ENCODE measurements at places on chromosomes 2 and 18. TPM values are rescaled to one million over a fixed set of nuclear protein-coding genes. Genes with fewer than 3 reads are reported as not detected.
A peak's percentile ranks its signal among the peaks of the same experiment; 100 is the strongest.

DNA sequence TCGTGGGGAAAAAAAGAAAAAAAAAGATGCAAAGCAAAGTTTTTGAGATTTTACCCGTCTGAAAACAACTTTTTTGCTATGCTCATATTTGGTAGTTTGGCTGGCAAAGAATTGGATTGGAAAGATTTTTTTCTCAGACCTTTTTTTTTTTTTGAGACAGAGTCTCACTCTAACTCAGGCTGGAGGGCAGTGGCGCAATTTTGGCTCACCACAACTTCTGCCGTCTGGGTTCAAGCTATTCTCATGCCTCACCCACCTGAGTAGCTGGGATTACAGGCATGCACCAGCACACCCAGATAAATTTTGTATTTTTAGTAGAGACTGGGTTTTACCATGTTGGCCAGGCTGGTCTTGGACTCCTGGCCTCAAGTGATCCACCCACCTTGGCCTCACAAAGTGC, 56.3 kb upstream of the TANC1 start:
- DNase-seq = no peak

DNA sequence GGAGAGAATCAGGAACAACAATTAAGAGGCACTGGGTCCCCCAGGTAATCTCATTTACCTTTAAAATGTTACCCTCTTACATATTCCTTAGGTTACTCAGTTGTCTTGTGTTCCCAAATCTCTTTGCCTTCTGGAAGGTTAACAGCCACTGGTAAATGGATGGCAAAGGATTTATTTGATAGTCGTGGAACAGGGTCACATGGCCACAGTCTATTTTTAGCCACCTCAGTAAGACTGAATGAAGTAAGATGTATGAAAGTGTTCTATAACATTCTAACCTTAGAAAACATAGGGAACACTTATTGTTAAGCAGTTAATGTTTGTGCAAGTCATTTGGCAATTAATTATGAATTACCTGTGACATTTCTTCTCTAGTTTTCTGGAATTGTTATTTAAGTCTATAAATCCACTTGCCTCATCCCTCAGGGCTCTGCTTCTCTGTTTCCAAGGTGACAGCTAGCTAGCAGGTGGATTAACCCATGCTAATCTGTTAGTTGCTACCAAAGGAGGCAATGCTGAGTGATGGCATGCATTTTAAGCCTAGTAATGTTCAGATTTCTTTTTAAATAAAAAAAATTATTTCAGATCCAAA, 211.0 kb downstream of the PIK3C3 start:
- DNase-seq = no peak

GRCh38 chr2:65791404-65791975, 359.1 kb upstream of the SPRED2 start:
- no peak for DNase-seq

DNA sequence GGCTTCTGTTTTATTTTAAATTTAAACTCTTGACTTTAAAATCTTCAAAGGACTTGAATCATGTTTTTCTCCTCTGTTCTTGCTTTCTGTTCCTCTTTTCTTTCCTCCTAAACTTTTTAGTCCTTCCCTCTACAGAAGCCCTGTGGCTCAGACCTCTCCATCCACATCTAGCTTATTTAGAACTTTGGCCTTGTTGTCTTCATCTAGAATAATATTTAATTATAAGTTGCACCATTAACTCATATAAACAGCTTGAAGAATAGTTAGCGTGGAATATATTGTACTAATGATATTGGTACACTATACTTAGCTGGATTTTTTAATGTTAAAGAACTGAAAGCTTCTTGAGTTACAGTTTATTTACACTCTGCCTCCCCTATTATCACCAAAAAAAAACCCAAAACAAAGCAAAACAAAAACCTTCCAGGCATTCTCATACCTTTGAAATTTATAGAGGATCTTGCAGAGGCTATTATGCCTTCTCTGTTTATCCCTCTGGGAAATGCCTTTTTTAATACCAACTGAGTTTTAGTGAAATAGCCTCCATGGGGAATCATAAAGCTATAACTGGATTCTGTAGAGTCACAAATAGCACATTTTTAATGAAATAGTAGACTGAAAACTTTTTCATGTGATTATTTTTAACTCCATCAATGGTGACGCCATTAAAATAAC, 9.2 kb upstream of the CCDC141 start:
- no peak for DNase-seq

- DNase-seq = no peak
Observed at GRCh38 chr2:206379886-206380285, 63.4 kb upstream of the ADAM23 start.

- DNase-seq = no peak
Observed at GRCh38 chr2:236883819-236884218, 201.9 kb upstream of the COPS8 start.

DNA sequence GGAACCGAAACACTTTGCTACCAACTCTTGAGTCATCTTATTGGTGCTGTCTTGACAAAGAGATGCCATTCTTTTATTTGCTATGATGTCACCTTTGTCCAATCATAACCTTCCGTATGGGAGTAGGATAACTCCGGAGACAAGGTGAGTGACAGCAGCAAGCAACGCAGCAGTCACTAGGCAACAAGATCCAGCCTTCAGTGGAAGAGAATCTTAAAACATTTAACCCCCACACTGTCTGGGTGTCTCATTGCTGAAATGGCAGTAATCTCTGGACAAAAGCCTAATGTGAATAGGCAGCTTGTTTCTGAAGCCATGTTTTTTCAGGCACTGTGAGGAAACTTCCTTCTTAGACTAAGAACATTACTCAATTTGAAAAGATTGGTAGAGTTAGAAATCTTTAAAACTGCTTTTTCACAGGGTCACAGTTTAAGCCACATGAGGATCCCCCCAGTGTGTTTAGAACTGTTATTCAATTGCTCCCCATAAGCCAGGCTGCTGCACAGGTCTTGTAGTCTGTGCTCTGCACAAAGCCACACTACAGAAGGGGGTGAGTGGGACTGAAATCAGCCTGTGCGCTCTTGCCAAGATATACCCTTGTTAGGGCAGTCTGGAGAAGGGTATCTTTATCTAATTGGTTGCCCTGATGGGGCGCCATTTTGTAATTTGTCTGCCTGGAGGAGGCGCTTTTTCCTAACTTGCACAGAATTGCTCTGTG, 131.5 kb upstream of the STON1 start:
- DNase-seq = no peak

DNA sequence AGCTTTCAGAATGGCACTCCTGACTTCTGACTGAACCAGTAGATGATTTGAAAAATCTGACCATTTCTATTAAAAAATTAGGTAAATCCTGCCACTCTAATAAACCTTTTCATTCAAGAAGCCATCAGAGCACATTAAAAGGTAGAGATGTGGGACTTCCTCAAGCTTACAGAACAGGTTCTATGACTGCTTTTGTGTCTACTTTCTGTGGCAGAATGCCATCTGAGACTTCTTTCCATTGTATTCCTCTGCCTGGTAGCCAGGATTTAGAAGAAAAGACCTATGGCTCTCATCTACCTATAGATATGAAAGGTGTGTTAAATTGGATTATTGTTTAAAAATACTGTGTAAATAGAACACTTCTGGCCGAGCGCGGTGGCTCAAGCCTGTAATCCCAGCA, 99.9 kb upstream of the NABP1 start:
- no peak for DNase-seq

The ERCC3 gene
- total RNA-seq = 23.8 TPM

- no peak for DNase-seq
Observed at GRCh38 chr18:48735080-48735676, 196.3 kb downstream of the CTIF start.

DNA sequence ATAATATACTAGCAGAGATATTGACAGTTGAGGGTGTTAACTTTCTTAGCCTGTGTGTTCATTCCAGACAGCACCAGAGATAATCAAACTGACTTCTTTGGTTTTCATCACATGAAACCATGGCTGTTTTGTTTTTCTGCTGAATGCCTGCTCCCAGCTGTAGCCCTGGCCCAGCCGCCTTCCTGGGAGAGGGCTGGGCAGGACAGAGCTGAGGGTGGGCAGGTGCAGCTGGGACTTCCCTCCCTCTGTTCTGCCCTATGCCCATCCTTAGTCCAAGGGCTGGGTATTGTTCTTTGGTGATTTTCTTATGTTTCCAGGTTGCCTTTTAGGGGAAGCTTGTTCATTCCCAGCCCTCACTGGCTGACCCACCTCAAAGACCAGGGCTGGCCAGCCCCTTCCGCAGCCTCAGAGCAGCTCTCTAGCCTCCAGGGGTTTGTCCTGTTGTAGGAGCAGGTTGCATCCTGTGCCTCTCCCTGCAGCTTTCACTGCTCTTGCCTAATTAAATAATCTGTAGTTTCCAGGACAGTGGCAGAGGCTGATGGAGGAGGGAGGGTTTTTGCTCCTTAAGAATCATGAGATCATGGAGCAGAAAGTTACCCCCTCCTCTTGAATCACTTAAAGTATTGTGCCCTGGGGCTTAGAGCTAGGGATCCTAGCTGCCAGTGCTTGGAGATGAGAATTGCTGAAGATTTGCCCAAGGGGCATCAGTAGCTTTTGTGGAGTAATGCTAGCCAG, 61.4 kb downstream of the MTCL1 start:
- no peak for DNase-seq

DNA sequence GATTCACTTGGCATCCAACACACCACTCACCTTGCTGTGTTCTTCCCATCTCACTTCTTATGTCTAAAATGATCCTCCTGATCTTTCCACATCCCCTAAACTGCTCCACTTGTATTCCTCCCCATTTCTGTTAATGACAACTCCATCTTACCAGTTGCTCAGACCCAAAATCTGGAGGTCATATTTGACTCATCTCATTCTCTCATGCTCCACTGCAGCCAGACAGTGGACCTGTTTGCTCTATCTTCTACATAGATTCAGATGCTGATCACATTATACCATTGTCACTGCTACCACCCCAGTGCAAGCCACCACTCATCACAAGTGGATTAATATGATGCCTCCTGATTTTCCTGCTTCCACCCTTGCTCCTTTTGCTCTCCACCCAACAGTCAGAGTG, 7.9 kb upstream of the NABP1 start:
- DNase-seq = no peak

DNA sequence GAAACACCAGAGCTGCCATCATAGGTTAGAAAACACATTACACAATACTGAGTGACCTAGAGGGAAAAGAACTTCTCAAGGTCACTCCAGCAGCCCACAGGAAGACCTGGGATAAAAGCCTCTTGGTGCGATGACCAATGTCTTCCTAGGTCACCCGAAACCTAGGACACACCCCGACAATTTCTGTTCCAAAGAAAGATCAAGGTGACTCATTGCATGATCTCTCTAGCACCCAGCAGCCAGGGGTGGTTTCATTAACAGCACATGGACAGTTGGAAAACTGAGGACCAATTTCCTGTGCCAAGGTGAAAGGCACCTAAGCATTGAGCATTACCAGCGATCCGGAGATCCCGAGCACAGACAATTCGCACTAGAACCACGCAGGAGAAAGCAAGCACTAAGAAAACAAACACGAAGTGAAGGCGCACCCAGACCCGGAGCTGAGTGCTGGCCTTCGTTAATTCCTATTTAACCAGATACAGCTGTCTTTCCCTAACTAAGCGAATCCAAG, 1.5 kb downstream of the CACNB4 start:
- DNase-seq = no peak

GRCh38 chr2:10497797-10498251, 49.7 kb upstream of the ODC1 start:
- peak; percentile 55 for DNase-seq

The TUBA4B gene
- not detected for total RNA-seq

The RNF103 gene
- total RNA-seq = 53.9 TPM

GRCh38 chr2:235286622-235287374, 207.0 kb upstream of the AGAP1 start:
- DNase-seq = no peak

The ALLC gene
- total RNA-seq = not detected

- DNase-seq = no peak
Observed at GRCh38 chr18:75309564-75309963, 99.0 kb downstream of the TSHZ1 start.

- no peak for DNase-seq
Observed at GRCh38 chr18:27808683-27809082, 368.2 kb downstream of the CDH2 start.

DNA sequence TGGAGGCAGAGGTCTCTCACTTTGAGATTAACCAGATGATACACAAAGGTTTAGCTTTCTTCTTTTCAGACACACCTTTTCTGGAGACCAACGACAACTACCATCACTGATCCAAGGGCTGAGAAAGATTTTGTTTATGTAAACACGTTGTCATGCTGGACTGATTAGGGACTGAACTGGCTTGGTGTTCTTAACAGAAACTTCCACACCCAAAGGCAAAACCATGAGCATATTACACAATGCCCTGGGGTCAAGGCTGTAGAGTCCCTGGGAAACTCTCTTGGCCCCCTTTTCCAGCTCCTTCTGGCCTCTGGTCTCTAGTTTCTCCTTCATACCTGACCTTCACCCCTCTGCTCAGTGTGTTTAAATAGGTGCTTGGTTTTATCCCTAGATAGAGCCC, 447.0 kb upstream of the TCF4 start:
- DNase-seq = no peak

The WBP1 gene
- 48.0 TPM for total RNA-seq

- DNase-seq = peak; percentile 63
Observed at GRCh38 chr2:27717070-27717795, 53.5 kb downstream of the SLC4A1AP start.

The NAGK gene
- total RNA-seq = 47.8 TPM

The REG3A gene
- total RNA-seq = not detected

DNA sequence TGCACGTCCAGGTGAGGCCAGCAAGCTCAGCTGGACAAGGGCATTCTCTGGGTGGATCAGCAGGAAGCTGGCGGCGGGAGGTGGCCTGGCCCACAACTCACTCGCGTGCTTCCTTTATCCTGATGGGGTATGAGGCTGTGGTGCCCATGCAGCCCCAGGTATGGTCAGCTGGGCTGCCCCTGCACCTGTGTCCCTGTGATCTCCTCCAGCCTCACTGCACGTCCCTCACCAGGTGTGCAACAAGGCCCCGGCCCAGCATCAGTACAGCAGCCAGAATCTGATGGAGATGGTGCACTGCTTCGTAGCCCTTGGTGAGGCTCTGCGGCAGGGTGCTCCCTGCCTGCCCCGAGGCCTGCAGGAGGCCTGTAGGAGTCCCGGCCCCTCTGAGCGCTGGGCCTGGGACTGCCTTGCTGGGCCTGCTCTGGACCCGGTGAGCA, 17.6 kb downstream of the MROH2A start:
- DNase-seq = no peak

GRCh38 chr2:17933256-17933655, 54.8 kb downstream of the KCNS3 start:
- no peak for DNase-seq

- DNase-seq = no peak
Observed at GRCh38 chr18:73975266-73975665, 172.4 kb downstream of the FBXO15 start.

DNA sequence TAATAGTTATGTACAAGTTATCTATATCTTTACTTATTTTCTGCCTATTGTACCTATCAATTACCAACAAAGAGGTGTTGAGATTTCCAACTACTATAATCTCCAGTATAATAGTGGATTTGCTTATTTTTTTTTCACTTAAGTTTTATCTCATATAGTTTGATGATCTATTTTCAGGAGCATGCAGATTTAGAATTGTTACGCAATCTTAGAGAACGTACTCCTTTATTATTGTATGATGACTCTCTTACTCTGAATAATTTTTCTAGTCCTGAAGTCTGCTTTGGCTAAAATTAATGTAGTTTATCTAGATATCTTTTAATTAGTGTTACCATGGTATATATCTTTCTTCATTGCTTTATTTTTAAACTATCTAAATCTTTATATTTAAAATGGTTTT, 205.2 kb downstream of the SCG2 start:
- DNase-seq = no peak

- DNase-seq = no peak
Observed at GRCh38 chr2:217784996-217785543, 217.7 kb downstream of the TNS1 start.

The PROC gene
- not detected for total RNA-seq

GRCh38 chr2:239943571-239943970, 81.6 kb downstream of the NDUFA10 start:
- peak; percentile 2 for DNase-seq

The PDE11A gene
- total RNA-seq = 4.4 TPM

Measured in left ventricle myocardium superior (tissue), 1 donor.